ENCODE measurements at places on chromosomes 13 and 19.

- ATAC-seq: no peak
Observed at GRCh38 chr13:85527316-85527715, 271.9 kb downstream of the SLITRK6 start.

DNA sequence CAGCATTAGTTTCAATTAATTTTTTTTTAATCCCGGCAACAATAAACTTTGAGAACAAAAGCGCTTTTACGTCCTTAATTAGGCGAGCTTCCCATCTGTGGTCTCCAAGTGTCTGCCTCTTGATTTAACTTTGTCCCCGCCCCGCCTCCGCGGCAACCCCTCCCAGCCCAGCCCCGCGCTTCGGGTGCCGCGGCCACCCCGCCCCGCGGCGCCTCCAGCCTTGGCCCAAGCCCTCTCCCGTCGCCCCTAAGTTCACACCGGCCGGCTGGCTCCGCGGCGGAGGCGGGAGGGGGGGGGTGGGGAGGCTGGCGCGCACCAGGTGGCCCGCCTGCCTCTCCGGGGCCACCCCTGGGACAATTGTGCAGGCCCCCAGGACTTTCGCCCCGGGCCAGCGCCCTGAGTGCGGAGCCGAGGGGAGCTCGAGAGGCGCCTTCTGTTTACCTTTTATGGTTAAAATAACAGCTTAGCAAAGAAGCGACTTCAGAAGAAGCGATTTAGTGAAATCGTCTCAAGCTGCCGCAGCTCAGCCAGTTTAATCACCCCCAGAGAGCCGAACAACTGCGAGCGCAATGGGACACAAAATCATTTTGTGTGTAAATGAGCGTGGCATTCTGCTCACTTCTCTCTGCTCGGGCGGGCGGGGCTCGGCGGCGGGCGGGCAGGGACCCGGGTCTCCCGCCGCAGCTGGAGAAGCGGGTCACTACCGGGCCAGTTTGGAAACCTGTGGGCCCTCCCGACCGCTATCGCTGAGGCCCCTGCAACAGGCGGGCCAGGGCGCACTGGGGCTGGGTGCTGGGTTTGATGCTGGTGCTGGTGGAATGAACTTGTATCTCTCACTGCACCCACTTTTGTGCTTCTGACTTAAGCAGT is 1.4 kb downstream of the KCTD15 start:
- no peak for ATAC-seq

GRCh38 chr19:4772566-4772965 is 19.0 kb upstream of the FEM1A start:
- ATAC-seq: no peak

DNA sequence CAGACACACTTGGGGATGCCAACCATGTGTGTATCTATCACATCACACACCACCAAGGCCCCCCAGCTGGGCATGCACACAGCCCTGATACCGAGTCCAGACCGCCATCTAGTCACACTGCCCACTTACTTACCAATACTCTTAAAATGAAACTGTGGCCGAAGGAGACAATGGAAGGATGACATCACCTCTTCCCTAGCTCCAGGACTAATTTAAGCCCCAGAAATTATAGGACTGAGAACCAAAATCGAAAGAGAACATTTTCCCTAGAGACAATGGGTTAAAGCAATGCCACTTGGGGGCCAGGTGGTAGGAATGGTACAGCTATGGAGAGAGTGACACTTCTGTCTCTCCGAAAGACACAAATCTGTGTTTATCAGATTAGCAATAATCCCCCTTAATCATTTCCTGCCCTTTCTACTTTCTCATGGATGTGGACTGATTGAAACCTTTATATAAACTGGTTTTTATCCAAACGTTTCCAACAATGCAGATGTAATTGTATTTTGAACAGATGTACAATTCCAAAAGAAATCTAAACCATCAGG is 663 bp upstream of the GGACT start:
- no peak for ATAC-seq

DNA sequence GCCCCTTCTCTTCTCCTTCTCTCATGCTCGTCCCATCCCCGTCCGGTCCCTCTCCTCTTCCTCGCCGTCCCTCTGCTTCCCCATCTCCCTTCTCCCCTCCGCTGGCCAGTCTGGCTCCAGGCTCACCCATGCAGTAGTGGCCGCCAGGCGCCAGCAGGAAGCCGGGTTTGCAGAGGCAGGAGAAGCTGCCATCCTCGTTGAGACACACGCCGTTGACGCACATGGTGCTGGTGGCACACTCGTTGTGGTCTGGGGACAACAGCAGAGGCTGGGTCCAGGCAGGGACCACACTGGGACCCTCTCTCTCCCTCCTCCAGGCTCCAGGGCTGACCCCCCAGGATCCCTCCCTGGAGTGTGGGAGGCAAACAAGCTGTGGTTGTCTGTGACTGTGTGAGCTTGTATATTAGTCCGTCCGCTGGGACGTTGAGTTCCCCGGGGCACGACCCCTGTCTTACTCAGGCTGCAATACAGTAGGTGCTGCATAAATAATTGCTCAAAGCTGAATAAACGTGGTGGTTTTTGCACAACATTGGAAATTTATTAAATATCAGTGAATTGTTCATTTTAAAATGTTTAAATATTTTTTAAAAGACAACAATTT is 16.4 kb downstream of the FBN3 start:
- ATAC-seq: no peak

- ATAC-seq: no peak
Observed at GRCh38 chr13:71149046-71149445, 718.0 kb downstream of the DACH1 start.

Measured in activated CD4-positive, CD25-positive, alpha-beta regulatory T cell treated with anti-CD3 and anti-CD28 coated beads, Interleukin-2, amount 50 U/mL, for 24 hours (primary cell).